AG09319 (cell line): ENCODE measurements at places on chromosomes 5 and 9.

GRCh38 chr5:131966551-131966950, 21.1 kb upstream of the MEIKIN start:
- no peak for DNase-seq

DNA sequence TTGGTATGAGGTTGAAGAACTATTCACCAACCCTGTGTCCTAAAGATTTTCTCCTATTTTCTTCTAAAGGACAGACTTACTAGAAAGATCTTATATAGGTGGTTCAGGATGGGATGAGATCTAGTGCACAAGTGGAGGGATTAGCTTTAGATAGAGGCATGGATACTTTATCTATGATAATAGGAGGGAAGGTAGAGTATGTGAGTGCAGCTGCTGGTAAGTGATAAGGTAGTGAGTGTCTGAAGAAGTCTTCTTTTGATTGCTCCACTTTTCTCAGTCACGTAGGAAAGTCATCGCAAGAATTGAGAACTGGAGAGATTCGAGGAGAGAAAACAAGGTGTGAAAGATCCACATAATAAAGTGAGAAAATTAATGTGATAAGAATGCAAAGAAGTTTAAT, 6.0 kb upstream of the NDUFS4 start:
- no peak for DNase-seq

- DNase-seq, result no peak
Observed at GRCh38 chr5:154241021-154241420, 50.5 kb downstream of the GALNT10 start.

GRCh38 chr5:124866355-124867136, 120.1 kb upstream of the ZNF608 start:
- no peak for DNase-seq

DNA sequence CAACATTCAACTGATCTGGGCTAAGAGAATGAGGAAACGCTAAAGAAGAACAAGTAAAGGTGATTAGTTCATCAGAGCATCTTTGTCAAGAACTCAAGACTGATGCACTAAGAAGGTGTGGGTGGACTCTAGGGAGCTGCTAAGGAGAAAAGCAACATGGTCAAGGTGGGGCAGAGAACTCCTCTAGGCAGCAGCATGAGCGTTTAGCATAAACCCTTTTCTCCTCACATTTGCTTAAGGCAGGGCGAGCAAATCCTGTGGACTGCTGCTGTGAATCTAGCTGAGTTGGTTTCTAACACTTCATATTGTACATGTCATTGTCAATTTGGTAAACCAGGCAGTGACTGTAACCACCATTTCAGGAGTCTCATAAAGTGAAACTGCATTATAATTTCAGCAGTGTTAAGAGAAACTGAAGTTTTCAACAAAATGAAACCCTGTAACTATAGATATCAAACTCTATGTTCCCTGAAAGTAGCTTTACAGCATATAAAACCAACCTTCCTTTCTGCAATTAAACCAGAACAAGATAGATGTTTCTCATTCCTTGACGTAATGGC, 45.9 kb upstream of the MAN2A1 start:
- no peak for DNase-seq

DNA sequence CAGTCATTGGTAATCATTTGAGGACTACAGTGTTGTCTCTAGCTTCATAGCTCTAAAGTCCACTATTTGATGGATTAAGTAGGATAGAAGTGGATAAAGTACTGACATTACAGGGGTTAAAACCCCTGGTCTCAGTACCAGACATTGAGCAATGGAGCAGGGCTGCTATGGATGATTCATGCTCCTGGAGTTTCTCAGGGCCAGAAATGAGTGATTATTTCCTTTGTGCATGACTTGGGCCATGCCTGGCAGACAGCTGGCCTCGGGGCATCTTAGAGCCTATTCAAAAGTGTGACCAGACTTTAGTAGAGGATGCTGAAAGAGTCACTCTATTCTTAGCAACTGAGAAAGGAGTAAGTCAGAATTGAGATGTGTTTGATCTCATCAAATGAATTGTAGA, 350.7 kb upstream of the TLE4 start:
- peak; percentile 76 for DNase-seq

- no peak for DNase-seq
Observed at GRCh38 chr5:20972419-20972925, 984.5 kb upstream of the CDH18 start.

DNA sequence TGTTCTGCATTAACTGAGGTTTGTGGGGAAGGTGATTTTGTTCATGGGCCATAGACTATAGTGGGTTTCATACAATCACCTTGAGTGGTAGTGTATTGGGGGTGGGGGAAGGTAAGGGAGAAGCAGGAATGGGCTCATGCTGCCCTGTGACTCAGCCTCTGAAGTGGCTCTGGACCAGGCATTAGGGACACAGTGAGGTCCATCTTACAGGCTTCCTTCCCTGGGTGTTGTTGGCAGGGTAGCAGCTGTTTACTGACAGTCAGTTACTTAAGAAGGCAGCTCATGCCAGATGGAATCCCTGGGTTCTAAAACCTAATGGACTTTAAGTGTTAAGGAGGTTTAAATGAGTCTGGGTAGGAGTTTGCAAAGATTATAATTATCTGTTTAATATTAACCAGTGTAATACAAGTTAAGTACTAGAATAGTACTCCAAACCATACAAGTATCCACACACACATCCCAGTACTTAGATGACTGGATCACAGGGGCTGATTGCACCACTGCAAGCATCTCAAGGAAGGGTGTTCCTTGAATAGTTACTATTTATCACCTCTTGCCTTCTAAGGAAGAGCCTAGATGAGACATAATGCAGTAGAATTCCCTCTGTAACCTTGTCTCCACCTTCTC, 59.3 kb downstream of the CAST start:
- DNase-seq, result no peak

- DNase-seq, result no peak
Observed at GRCh38 chr5:137357436-137357835, 141.7 kb downstream of the SPOCK1 start.

GRCh38 chr9:128552744-128553440, 505 bp downstream of the SPTAN1 start:
- no peak for DNase-seq

- no peak for DNase-seq
Observed at GRCh38 chr5:113162208-113162607, 185.6 kb downstream of the DCP2 start.

DNA sequence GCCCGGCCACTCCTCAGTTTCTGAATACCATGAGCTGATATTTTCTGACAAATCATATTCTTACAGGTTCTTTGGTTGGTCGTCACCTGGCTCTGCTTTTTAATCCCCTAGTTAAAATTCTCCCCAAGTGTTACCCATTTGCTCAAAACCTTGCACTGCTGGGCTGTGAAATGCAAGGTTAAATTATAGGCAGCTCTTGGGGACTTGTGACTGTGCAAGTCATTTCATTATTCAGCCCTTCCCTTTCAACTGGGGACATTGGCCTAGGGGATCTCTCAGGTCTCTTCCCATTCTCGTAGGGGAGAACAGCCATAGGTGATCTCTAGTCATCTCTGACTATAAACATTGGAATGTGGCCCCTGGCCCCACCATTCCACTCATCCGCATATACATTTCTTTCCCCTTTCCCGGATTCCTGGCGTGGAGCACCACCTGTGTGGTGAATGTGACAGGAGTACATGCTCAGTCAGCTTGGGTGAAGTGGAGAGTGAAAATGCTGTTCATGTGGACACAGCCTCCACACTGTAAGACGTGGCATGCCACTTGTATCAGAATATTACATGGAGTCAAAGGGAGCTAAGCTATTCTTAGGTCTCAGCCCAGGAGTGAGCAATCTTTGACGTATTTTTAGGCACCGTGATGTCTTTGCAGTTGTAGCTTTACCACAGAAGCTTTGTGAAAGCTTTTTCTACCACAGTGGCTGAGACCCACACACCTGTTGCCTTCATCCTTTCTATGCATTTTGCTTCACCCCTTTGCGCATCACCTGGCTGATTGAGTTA, 386.7 kb downstream of the KDM4C start:
- no peak for DNase-seq

GRCh38 chr9:110278080-110278707, 21.9 kb upstream of the TXN start:
- no peak for DNase-seq

- DNase-seq, result no peak
Observed at GRCh38 chr9:128089299-128089698, 21.3 kb downstream of the SLC25A25 start.

DNA sequence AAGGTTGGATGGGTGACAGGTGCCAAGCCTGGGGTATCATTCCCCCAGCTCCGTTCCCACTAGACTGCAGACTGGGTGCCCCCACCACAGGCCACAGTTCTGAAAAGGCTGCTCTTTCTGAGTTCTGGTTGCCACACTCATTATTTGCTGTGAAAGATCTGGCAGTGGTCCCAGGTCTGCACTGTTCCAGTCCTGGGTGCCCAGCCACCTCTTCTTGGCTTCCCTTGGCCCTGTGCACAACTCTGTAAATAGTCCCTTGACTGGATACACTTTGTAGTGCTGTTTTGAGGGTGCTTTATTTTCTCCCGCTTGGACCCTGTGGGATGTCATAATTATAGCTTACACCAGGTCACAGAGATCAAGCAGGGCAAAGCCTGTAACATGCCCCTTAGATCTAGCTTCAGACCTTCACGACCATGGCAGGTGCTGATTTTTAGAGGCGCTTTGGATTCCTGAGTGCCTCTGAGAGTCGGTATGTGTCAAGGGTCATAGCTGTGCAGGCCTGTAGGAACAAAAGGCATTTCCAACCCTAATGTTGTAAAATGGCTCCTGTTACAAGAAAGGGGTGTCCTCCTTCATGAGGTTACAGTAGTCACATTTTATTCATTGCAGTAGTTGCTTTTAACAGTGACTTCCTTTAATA, 344.9 kb downstream of the ICE1 start:
- no peak for DNase-seq

- no peak for DNase-seq
Observed at GRCh38 chr5:164555809-164556208, 1050.4 kb downstream of the MAT2B start.

- DNase-seq, result no peak
Observed at GRCh38 chr5:95848701-95849100, 26.2 kb upstream of the GLRX start.

GRCh38 chr9:35476596-35476995, 13.3 kb upstream of the RUSC2 start:
- no peak for DNase-seq

GRCh38 chr5:139745132-139745799, 50.3 kb upstream of the PSD2 start:
- peak; percentile 36 for DNase-seq

GRCh38 chr5:158861366-158861765, 238.3 kb downstream of the EBF1 start:
- no peak for DNase-seq

DNA sequence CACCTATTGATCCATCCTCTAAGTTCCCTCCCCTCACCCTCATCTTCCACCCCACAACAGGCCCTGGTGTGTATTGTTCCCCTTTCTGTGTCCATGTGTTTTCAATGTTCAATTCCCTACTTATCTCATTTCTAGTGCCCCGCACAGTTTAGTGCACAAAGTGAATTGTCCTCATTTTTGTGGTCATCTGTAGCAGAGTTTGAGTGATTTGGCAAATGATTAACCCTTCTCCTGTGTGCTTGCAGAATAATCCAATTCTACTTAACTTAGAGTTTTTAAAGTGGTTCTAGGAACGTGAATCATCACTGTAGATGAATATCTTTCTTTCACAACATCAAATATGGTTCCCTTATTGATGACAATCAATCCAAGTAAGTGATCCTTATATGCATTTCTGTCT, 6.3 kb upstream of the HAPLN1 start:
- no peak for DNase-seq

- no peak for DNase-seq
Observed at GRCh38 chr5:78129597-78129996, 164.9 kb downstream of the AP3B1 start.

- DNase-seq, result no peak
Observed at GRCh38 chr9:14868772-14869583, 41.2 kb downstream of the FREM1 start.

GRCh38 chr9:83535736-83536135, 2.5 kb downstream of the FRMD3 start:
- DNase-seq, result no peak

DNA sequence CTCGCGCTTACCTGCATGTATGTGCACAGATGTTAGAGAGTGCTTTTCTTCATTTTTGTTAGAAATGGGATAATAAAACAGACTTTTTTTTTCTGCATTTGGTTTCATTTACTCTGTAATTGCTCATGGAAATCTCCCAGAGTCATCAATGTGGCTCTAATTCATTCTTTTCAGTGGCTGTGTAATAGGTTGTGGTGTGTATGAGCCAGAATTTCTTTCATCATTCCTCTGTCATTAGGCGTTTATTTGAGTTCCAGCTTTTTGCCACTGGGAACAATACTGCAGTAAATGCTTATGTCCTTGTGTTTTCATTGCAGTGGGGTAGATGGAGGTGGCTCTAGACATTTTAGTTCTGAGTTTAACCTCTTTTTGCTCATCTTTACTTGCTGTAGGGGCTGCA, 118.9 kb downstream of the NXNL2 start:
- no peak for DNase-seq

- DNase-seq, result no peak
Observed at GRCh38 chr5:58794875-58795274, 212.0 kb downstream of the RAB3C start.

DNA sequence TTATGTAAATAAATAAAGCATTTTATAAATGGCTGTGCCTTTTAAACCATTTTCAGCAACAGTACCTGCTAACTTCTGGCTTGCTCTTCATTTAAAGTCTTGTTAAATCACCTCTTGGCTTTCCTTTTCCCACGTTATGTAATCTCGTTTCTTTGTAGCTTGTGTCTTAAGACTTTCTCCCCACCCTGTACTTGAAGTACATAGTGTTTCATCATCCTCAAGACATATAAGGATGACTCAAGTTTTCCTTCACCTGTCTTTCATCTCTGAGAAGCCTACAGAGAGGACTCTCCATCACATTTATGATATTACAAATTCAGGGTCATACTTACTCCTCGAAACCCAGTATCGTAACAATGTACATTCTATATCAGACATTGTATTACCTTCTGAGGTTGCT, 33.9 kb downstream of the PRELID2 start:
- DNase-seq, result no peak

DNA sequence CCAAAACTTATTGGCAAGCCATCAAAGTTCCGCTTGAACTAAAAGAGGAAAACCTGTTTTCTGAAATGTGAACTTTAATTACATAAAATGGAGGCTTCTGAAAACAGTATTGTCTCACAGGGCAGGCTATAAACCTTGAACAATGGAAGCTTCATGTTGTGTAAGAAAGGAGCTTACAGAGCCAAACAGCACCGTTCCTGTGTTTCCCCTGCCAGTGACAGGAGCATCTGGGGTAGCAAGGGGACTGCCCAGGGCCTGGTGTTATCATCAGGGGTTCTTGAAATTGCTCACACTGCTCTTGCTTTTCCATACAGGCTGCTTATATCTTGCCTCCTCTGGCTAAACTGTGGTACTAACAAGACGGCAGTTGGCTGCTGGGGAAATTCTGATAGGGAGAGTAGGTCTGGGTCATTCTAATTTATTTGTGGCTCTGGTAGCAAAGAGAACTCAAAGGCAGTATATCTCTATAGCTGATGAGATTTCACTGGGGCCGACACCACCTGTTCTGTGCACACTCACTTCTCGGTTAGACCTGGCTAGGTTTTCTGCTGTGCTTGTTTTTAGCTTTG, 40.4 kb downstream of the BASP1 start:
- no peak for DNase-seq
